ENCODE measurements at places on chromosomes 1 and 21.

DNA sequence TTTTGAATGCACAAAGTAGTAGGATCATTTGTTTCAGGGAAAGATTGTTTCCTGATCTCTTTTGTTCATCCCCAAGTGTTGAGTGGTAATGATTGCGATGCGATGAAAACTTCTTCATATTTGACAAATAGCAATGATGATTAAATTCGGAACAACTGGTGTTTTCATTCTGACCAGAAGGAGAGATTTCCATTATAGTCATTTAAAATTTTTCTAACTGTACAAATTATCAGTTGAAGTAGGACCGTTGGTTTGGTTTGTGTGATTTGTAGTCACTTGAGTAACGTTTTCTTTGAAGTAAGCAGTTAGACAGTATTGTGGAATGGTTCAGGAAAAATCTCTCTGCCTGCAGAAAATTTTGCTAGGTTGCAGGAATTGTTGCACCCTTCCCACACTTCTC lies 5.9 kb downstream of the NFYC start:
- no peak for DNase-seq

GRCh38 chr1:16978567-16979474 lies 1.6 kb downstream of the MFAP2 start:
- DNase-seq, result no peak

GRCh38 chr21:37474342-37474741 lies 107.8 kb downstream of the DYRK1A start:
- no peak for DNase-seq

GRCh38 chr1:42086146-42086545 lies 67.1 kb upstream of the GUCA2B start:
- no peak for DNase-seq

DNA sequence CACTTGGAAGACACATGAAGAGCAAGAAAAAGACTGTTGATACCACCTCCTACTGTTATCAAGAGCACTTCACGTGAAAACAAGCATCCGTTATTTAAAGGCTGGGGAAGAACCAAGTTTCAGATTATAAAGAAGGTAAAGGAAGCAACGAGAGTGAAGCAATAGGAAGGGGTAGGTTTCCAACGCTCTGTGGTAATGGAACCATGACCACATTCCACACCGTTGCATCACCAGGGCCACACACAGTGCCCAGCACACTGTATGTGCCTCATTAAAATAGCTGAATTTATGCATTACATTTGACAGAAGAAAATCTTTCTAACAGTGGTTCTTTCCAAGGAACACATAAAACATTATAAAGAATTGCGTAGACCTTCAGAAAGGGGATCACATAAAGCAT lies 435.8 kb downstream of the MRPL39 start:
- DNase-seq, result no peak
